ENCODE measurements at places on chromosomes 7 and 10.

GRCh38 chr10:123645016-123645415 is 21.1 kb upstream of the GPR26 start:
- no peak for DNase-seq

- no peak for DNase-seq
Measured at GRCh38 chr7:123864436-123864835, 19.5 kb downstream of the HYAL4 start.

DNA sequence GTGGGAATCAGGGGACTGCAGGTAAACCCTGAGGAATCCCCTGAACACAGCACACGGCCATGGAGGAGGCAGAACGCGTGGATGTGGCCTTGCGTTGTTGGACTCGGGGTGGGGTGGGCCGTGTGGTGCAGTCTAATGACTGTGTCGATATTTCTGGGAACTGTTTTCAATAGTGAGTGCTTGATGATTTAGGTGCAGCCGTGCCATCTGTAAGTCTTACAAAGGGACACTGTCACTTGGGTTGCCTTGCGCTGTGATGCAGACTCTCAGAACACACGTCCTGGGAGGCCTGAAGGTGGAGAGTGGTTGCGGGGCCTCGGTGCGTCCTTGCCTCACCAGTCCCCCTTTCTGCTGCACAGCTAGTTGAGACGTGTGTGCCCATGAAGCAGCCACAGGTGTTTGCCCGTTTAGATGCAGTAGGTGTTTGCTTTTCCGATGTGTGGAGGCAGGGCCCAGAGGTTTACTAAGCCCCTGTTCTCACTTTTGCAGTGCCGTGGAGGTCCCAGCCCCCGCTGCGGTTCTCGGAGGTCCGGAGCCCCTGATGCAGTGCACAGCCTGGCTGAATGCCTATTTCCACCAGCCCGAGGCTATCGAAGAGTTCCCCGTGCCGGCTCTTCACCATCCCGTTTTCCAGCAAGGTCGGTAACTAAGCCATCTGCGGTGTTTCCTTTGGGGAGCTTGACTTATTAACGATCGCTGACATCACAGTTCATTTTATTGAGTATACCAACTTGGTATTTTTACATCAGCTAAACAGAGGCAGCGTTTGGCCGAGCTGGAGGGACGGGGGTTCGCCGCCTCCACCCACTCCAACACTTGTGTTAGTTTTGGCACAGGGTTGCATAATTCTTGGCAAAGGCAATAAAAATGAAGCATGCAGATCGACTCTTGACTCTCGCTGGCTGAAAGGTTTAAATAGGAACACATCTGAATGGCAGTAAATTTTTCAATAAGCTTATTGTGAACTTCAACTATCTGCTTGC is 240.7 kb downstream of the MGMT start:
- peak; percentile 82 for DNase-seq

- no peak for DNase-seq
Measured at GRCh38 chr10:62638062-62638477, 166.4 kb upstream of the ADO start.

- no peak for DNase-seq
Measured at GRCh38 chr7:73844848-73845460, 2.6 kb upstream of the METTL27 start.

DNA sequence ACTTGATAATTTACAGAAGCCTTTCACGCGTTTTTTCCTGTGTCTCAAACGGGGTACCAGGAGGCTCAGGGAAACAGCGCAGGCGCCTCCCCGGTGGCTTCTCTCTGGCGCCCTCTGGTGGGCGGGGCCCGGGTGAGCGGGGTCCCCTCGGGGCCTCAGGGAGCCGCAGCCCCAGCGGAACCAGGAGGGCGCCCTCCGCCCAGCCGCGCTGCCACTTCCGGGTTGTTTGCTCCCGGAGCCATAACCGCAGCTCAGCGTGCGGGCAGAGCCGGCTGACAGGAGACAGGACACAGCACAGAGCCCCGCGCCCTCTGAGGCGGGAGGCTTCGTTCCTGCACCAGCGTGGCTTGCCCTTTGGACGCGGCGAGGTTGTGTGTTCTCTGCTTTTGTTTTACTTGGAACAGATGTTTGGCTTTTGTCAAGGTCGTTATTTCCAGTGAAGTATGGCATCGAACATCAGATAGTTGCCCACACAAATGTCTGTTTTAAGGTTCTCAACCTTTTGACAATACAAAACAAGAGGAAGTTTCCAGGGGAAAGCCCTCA is 6.9 kb upstream of the CYP2E1 start:
- no peak for DNase-seq

- no peak for DNase-seq
Measured at GRCh38 chr7:28942168-28942567, 16.0 kb downstream of the TRIL start.
